ENCODE measurements at places on chromosomes 4 and X. TPM values are rescaled to one million over a fixed set of nuclear protein-coding genes. Genes with fewer than 3 reads are reported as not detected.

Gene RGS12
- 21.0 TPM for total RNA-seq

DNA sequence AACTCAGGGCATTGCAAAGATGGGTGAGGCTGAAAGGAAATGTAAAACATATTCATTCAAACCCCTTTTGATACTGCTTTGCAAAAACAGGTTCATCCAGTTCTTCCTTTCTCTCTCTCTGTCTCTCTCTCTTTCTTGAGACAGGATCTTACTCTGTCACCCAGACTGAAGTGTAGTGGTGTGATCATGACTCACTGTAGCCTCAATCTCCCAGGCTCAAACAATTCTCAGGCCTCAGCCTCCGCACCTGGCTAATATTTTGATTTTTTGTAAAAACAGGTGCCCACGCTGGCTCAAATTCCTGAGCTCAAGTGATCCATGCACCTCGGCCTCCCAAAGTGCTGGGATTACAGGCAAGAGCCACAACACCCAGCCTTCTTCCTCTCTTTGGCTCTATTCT lies 15.6 kb upstream of the DCHS2 start:
- DNase-seq, result no peak
- H3K27me3 ChIP-seq, result no peaks in the 10 kb centered on the region
- H3K4me3 ChIP-seq, result no peak overlapping the region
- no peaks in the 10 kb centered on the region for H3K36me3 ChIP-seq
- no peaks in the 10 kb centered on the region for H3K4me1 ChIP-seq

DNA sequence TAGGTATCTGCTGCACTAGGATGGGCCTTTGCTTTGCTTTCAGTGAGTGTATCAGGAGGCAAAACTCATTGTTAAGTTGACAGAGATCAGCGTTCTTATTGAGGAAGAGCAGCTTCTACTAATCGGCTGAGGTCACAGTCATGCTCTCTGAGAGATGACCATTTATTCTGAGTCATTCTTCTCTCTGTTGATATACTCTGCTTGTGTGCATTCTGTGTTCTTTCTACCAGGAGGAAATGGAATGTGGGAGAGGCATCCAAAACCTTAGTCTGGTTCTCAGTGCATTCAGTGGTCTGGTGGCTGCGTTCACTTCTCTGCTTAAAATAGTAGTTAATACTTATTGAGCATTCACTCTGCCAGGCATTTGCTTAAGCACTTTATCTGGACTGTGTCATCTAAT lies 66.2 kb downstream of the RRAGB start:
- no peak overlapping the region for H3K27ac ChIP-seq
- no peaks in the 10 kb centered on the region for H3K36me3 ChIP-seq
- no peaks in the 10 kb centered on the region for H3K27me3 ChIP-seq
- no peak for DNase-seq
- H3K4me3 ChIP-seq, result no peak overlapping the region

GRCh38 chrX:149010013-149010852 lies 494.9 kb downstream of the IDS start:
- H3K4me1 ChIP-seq, result no peaks in the 10 kb centered on the region
- no peak for DNase-seq
- H3K36me3 ChIP-seq, result no peaks in the 10 kb centered on the region
- no peak overlapping the region for H3K4me3 ChIP-seq
- H3K27ac ChIP-seq, result no peak overlapping the region
- no peaks in the 10 kb centered on the region for H3K27me3 ChIP-seq
